NCI-H2171 treated with DMSO at 0.1 percent for 48 hours (cell line): ENCODE measurements at places on chromosomes 11 and 22.
A peak's percentile ranks its signal among the peaks of the same experiment; 100 is the strongest.

DNA sequence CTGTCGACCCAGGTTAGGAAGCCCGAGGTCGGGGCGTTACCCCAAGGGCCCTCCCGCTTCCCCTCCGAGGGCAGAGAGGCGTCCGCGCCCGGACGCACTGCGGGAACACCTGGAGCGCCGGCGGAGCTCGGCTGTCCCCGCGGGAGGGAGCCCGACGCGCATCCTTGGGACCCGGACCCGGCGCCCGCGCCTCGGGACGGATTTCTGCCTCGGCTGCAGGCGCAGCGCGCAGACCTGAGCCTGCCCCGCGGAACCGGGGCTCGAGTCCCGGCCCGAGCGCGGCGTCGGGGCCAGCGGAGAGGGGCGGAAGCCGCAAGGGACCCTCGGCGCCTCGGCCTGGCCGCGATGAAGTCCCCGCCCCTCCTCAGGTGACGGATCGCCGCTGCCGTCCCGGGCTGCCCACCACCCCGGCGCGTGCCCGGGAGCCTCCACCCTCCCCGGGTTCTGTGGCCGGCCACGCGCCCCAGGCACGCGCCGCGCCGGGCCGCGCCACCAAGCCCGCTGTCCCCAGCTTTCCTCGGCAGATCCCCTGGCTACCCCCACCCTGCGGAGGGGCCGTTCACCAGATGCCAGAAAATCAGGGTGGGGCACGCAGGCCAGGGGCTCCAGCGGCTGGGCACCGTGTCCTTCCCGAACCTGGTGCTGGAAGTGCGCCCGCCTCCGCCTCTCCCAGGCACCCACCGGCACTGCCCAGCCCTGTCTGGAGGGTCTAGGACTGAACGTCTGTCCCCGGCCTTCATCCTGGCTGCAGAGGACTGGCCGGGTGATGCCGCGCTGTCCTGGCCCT is 410 bp downstream of the GLB1L3 start:
- no peak for DNase-seq

- no peak for DNase-seq
These were observed 12.0 kb upstream of the ANO3 start for GRCh38 chr11:26319906-26320305.

GRCh38 chr11:58562375-58562800 is 13.3 kb downstream of the LPXN start:
- DNase-seq = no peak

GRCh38 chr11:114199051-114199450 is 97.1 kb upstream of the NNMT start:
- DNase-seq = no peak

GRCh38 chr11:15101072-15101709 is 13.5 kb upstream of the INSC start:
- peak; percentile 2 for DNase-seq

- DNase-seq = no peak
These were observed 97.1 kb downstream of the KCNQ1 start for GRCh38 chr11:2541881-2542361.

- peak; percentile 30 for DNase-seq
These were observed 55.3 kb downstream of the KIRREL3 start for GRCh38 chr11:126945319-126945718.

GRCh38 chr11:66554602-66555001 is 7.9 kb downstream of the ACTN3 start:
- no peak for DNase-seq

GRCh38 chr11:76209375-76209972 is 3.2 kb upstream of the WNT11 start:
- no peak for DNase-seq

DNA sequence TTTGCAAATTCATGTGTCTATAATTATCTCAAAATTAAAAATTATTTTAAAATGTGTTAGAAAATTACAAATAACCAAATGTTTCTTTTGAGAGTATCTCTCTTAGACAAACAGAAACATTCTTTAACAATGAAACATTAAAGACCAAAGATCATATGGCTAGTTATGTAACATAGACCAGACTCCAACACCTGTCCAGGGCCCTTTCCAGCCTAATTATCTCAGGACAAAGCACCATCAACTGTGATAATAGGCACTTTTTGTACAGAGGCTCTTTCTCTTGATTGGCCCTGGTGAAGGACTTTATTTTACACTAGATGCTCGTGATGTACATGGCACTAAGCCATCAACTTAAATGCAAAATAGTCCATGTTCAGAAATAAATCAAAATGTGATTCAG is 5.0 kb upstream of the PLEKHA7 start:
- no peak for DNase-seq

DNA sequence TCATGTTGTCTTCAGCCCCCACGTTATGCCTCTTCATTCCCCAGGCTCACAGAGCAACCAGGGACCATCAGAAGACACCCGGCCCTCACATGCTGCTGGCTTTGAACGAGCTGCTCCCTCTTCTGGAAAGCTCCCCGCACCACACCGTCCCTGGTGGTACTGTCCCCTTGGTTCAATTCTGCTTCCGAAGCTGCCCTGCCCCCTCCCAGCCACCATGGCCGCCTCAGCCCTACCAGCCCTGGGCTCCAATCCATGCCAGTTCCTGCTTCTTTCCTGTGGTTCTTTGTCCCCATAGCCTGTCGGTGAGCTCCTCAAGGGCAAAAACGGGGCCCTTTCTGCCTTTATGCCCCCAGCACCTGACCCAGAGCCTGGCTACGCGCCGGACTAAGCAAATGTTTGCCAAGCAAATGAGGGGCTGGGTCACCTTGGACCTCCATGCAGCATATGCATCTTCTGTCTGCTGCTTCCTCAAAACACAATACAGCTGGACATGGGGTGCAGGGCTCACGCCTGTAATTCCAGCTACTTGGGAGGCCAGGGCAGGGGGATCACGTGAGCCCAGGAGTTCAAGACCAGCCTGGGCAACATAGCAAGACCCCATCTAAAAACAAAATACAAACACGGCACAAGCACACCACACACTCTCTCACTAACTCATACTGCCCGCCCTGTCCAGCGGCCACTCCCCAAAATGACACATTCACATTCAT is 21.3 kb downstream of the TNKS1BP1 start:
- DNase-seq = no peak

GRCh38 chr11:2940147-2940920 is 11.1 kb upstream of the PHLDA2 start:
- no peak for DNase-seq

GRCh38 chr11:126833065-126833464 is 167.5 kb downstream of the KIRREL3 start:
- DNase-seq = no peak

DNA sequence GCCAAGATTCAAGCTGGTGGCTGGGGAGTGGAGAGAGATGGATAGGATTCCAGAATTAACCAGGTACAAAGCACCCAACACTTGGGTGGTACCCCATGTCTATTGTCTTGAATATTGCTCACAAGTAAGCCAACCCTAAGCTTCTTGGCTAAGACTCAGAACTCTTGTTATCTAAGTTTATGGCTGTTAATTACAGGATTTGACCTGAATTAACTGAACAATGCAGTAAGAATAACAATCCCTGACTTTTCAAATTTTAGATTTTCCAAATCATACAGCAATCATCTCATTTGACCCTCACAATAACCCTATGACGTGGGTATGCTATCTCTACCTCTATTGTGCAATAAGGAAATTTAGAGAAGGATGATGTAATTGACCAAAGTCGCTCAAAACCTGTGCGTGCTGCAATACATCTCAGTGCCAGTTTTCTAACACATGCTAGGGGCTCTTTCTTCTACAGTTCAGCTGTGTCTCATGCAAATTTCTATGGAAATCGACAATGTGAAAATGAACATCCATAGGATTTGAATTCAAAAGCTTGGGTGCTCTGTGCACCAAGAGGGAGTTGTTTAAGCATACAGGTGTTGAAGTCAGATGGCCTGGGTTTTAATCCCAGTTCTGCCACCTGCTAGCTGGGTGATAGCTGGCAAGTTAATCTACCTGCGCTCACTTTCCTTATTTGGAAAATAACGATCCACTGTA is 40.1 kb upstream of the APLNR start:
- DNase-seq = peak; percentile 58

DNA sequence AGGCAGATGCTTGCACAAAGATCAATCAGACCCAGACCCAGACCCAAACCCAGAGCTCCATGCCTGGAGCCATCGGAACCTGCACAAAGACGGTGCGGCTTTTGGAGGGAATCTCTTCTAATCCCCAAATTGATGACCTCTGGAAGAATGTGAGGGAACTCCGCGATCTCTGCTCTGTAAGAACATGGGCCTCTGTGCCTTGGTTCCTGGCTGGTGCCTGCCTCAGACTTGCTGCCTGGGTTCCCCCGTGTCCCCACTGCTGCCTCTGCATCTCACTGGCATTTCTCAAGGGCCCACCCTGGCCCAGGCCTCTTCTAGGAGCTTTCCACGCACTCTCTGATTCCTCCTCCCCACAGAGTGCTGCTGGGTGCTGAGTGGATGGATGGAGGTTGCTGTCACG is 1044.4 kb downstream of the TBC1D22A start:
- DNase-seq = no peak

GRCh38 chr11:110525883-110526282 is 96.1 kb downstream of the FDX1 start:
- no peak for DNase-seq

DNA sequence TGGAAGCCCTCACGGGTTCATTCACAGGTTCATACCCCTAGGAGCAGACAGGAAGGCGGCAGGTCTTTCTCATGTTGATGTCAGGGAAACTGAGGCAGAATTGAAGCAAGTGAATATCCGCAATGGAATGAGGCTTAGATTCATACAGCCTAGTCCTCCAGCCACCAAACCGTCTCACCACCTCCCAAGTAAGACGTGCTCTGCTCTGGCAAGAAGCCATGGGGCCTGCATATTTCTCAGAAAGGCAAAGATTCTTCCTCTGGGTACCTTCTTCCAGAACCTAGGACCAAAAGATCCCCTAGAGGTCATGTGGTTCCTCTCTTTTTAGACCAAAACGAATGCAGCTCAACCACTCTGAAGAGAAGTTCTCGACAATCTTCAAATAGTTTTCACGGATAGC is 1.7 kb downstream of the AP1B1 start:
- DNase-seq = no peak

- no peak for DNase-seq
These were observed 12.3 kb downstream of the TBX1 start for GRCh38 chr22:19772673-19773469.

DNA sequence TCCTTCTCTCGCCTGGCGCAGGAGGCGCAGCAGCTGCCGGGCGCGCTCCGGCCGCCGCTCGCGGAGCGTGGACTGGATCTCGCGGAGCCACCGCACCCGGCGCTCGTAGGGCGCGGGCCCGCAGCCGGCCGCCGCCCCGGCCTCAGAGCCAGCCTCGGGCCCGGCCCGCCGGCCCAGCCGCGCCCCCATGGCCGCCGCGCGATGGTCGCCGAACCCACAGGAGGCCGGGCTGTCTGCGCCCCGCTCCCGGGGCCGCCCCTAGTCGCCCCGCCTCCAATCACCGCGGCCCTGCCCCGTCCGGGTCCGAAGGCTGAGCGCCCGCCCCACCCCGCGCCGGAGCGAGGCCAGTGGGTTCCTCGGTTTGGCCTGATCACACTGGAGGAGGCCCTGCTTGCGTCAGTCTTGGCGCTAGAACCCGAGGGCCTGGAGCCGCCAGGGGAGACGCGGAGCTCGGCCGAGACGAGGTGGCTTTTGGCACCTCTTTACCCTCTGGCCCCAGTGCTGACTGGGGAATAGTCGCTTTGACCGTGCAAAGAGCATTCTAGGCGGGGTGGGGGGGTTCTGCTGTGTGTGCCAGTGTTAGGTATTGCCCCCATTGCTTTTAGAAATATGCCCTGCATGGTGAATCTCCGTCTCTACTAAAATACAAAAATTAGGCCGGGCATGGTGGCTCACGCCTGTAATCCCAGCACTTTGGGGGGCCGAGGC is at the start of gene LRRC75B:
LRRC75B (minus strand) TSS at position 223 of the 708 bp plus-strand sequence; CDS start at position 189, 34 bp downstream.
- peak; percentile 59 for DNase-seq

GRCh38 chr11:122714484-122714883 is 59.0 kb downstream of the UBASH3B start:
- no peak for DNase-seq

DNA sequence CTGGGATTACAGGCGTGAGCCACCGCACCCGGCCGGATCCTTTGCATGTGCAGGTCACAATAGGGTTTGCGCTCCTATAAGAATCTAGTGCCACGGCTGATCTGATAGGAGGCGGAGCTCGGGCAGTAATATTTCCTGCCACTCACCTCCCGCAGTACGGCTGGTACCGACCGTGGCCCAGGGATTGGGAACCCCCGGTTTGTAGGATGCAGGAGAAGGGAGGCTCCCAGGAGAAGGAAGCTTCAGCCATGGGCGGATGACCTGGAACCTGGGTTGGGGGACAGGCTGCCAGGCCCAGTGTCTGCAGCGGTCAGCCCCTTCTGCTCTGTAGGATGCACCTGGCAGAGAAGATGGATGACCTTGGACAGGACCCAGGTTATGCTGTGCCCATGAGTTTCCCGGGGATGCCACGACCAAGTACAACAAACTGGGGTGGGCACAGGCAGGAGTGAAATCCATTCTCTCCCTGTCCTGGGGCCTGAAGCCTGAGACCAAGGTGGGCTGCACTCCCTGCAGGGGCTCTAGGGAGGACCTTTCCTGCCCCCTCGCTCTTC is 818.9 kb downstream of the BRD1 start:
- DNase-seq = no peak

GRCh38 chr11:66652651-66653050 is 14.1 kb downstream of the RBM4 start:
- DNase-seq = no peak

GRCh38 chr11:27914080-27914479 is 193.9 kb downstream of the KIF18A start:
- no peak for DNase-seq

DNA sequence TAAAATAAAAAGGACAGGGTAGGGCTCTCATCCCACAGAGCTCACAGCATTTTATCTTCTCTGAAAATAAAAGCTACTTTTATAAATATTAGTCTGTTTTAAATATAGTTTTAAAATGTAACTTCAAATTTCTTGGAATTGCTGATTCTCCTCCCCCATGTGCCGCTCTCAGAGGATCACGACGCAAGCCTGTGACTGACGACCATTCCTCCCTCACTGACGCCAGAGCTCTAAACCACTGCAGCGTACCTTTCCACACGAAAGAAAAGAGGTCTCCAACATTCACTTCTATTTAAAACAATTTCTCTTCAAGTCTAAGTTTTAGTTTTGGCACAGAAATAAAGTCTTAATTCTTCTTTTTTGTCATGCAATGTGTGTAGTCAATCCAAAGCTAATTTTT is 9.3 kb downstream of the TOLLIP start:
- no peak for DNase-seq

- DNase-seq = no peak
These were observed 2.8 kb downstream of the NAALADL1 start for GRCh38 chr11:65055538-65055937.

DNA sequence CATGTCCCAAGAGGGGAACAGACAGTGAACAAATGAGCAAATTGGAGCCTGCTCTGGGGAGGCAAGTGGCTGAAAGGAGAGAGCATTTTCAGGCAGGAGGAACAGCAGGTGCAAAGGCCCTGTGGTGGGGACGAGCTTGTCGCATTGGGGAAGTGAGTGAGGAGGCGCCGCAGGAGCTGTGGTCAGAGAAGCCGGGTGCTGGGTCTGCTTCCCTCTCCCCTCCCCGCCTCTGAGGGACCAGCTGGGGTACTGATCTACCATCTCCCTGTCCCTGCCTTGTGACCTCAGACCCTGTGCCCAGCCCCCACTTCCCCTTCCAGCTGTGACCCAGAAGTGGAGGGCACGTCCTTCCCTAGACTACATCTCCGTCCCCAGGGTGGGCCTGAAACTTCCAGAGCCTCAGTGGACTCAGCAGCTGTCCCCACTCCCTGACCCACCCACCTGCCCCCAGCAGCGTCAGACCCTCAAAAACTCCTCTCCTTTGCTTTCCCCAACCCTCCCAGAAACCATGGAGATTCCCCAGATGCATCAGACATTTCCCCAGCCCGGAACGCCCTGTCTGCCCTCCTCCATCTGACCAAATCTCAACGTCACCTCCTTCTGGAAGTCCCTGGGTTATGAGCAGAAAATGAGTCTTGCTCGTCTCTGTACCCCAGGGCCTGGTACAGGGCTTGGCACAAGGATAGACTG is 19.7 kb upstream of the PDGFB start:
- no peak for DNase-seq
